ENCODE measurements at places on chromosomes 16 and 17.

GRCh38 chr17:50424996-50425681, 879 bp upstream of the ACSF2 start:
- no peak for DNase-seq

GRCh38 chr16:85296859-85297660, 184.8 kb upstream of the CIBAR2 start:
- DNase-seq: no peak

GRCh38 chr17:69059458-69060175, 1.1 kb downstream of the ABCA9 start:
- DNase-seq: no peak

DNA sequence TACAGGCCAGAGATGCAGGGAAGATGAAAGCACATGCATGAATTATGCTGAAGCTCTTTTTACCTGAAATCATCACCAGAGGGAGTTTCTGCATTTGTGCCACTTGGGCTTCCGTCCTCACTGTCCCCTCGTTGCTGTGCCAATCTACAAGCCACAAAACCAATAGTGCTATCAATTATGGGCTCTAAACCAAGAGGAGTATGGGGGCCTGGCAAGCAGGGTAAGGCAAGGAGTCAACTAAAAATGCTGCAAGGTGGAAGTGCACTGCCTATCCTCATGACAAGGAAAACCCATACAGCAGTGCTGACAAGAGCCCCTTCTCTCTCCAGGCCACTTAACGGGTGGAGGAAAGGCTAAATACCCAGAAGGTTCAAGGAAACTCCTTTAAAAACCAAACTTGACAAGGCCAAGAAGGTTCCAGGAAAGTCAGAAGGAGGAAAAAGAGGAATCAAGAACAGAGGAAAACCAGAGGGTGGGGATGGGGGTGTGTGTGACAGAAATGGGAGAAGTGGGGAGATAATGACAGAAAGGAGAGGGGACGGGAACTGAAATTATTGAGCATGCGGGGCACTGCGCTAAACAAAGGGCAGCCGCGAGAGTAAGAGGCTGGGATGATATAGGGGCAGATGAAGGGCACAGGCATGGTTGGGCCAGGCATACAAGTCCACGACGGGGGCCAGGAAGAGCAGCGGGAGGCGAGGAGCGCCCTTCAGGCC, 674 bp downstream of the C17orf75 start:
- DNase-seq: no peak

GRCh38 chr16:56936491-56936890, 4.5 kb downstream of the HERPUD1 start:
- DNase-seq: no peak

GRCh38 chr17:51258756-51259563, 889 bp downstream of the MBTD1 start:
- DNase-seq: no peak

DNA sequence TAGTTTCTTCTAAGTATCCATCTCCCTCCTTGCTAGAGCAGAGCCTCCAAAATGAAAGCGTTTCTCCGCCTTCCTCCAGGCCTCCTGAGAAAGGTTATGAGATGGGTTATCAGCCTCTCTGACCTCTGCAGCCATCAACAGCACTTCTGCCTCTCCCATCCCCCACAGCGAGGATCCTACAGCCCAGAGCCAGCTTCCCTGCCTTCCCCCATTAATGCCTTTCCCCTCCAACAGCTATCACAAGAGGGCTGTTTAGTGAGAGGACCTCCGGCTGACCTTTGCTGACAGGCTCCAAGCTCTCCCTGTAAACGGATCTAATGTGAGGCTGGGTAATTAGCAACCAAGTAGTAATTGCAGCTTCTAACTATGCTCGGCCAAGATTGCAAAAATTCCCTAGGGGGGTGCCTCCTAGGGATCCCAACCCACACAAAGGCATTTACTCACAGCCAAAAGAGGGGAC, 55.8 kb downstream of the ZFHX3 start:
- DNase-seq: no peak

DNA sequence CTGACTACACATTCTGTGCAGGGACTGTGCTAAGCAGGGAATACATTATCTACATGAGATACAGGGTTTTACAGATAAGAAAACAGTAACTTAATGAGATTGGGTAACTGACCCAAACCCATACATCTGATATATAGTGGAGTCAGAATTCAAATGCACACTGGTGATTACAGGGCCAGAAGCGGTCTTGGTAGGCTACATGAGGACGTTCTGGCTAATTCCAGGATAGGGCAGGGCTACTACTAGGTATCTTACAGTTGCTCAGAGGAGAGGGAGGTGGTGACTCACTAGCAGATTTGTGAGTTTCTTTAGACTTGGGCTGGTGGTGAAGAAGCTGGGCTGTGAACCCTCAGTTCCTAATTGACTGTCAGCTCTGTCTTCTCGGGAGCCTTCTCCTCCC, 21.4 kb downstream of the TRIM16 start:
- no peak for DNase-seq

- DNase-seq: no peak
Observed at GRCh38 chr17:74096456-74096855, 107.0 kb upstream of the RPL38 start.

GRCh38 chr16:8950580-8951077, 13.1 kb downstream of the USP7 start:
- DNase-seq: no peak

GRCh38 chr16:75323198-75323597, 71.8 kb upstream of the BCAR1 start:
- DNase-seq: no peak

DNA sequence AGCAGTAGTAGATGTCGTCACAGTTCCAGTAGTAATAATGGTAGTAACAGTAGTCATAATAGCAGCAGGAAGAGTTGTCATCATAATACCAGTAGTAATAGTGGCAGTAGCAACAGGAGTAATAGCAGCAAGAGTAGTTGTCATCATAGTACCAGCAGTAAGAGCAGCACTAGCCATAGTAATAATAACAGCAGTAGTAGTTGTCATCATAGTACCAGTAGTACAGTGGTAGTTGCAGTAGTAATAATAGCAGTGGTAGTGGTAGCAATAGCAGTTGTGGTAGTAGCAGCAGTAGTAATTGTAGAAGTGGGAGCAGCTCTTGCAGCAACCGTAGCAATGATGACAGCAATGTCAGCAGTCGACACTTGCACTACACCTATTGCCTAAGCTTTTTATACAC, 502.8 kb downstream of the HS3ST4 start:
- no peak for DNase-seq

GRCh38 chr17:6648181-6648580, 3.2 kb downstream of the MED31 start:
- no peak for DNase-seq

DNA sequence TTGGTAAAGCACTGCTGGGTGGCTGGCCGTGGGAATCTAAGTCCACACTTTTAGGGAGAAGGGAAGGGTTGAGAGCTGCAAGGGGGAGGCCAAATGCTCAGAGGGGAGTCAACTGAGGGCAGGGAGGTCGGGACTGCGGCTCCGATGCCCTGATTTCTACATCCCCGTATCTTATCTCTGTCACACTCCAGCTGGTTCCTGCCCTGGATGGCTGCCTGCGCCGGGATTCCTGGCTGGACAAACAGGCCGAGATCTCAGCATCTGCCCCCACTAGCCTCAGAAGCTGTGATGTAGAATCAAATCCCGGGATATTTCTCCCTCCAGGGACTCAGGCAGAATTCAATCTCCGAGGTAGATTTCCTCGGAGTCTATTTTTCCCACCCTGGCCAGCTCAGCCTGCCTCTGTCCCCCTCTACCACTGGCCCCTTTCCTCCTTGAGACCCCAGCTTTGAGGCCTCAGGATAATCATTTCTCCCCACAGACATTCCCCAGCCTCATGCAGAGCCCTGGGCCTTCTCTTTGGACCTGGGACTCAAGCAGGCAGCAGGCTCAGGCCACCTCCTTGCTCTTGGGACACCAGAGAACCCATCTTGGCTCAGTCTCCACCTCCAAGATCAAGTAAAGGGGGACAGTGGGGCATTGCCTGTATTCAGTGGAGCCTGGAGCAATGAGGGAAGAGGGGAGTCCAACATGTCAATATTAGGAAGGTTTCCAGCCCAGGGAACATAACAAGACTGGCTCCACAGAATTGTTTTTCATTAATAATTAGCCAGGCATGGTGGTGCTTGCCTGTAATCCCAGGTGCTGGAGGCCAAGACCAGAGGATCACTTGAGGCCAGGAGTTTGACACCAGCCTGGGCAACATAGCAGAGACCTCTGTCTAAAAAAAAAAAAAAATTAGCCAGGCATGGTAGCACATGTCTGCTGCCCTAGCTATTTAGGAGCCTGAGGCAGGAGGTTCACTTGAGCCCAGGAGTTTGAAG, 1.8 kb downstream of the SHBG start:
- no peak for DNase-seq

GRCh38 chr17:77409282-77410161, 268.8 kb downstream of the SEC14L1 start:
- DNase-seq: no peak

- no peak for DNase-seq
Observed at GRCh38 chr17:49382556-49382955, 20.5 kb upstream of the ZNF652 start.

GRCh38 chr17:6599364-6599763, 41.1 kb downstream of the KIAA0753 start:
- DNase-seq: no peak
